ENCODE measurements at places on chromosomes 3 and 15. TPM values are rescaled to one million over a fixed set of nuclear protein-coding genes. Genes with fewer than 3 reads are reported as not detected.

CPEB1 gene
- 2.7 TPM for total RNA-seq

- no peak for DNase-seq
These were observed 161.2 kb downstream of the ALCAM start for GRCh38 chr3:105527949-105528348.

DNA sequence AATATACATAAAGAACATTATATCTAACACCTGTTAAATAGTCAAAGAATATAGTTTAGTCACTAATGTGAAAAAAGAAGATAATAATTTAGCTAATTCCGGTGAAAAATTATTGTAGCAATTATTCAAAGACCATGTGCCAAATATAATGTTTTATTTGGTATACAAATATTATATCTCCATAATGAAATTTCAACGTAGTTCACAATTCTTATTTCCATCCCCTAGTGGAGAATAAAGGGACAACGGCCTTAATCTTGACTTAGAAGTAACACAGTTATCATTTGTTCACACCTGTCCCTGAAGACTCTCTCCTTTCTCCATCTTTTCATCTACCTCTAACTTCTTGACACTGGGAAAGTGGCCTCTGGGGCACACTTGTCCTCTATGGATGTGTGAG, 213.4 kb downstream of the ERC2 start:
- no peak for DNase-seq

NISCH gene
- total RNA-seq = 101 TPM

SAXO2 gene
- 5.1 TPM for total RNA-seq

GRCh38 chr3:53834429-53835095, 11.7 kb downstream of the CHDH start:
- no peak for DNase-seq

DNA sequence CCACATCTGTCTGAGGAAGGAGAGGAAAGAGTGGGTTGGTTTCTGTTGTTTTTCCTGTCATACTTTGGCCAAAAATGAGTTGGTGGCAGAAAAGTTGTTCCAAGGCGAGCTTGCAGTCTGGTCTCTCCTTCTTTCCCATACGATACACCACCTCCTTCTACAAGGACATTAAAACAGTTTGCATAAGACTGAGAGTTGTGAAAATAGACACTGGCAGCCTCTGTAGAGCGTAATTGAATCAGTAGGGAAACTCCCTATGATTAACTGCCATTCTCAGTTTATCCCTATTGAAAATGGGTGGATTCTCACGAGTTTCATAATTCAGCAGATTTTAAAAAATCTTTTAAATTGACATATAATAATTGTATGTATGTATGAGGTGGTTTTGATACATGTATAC, 3.7 kb upstream of the LSG1 start:
- no peak for DNase-seq

- DNase-seq = no peak
These were observed 139.0 kb downstream of the P3H2 start for GRCh38 chr3:189981668-189982067.

GPR156 gene
- 1.3 TPM for total RNA-seq

VWA5B2 gene
- total RNA-seq = not detected

DNA sequence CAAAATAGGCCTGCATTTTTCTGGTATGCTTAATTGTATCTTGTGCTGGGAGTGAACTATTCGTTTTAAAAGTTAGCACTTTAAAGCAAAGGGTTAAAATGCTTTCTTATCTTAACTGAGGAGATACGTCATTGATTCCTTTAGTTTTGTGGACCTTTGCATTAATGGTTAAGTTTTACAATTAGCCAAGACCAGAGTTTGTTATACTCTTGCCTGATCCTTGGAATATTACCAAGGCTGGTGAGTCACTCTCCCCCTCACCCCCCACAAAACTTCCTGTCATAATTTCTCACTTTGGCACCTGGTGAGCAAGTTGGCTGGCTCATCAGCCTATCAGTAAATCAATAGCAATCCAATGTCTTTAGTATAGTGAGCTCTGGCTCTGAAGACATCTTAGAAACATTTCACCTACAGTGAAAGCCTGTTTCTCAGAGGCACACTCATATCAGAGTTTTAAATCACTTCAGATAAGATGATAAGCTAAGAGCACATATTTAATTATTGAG, 26.7 kb downstream of the SLC2A2 start:
- no peak for DNase-seq

GRCh38 chr3:124351430-124352148, 359.7 kb upstream of the ROPN1 start:
- DNase-seq = no peak

DNA sequence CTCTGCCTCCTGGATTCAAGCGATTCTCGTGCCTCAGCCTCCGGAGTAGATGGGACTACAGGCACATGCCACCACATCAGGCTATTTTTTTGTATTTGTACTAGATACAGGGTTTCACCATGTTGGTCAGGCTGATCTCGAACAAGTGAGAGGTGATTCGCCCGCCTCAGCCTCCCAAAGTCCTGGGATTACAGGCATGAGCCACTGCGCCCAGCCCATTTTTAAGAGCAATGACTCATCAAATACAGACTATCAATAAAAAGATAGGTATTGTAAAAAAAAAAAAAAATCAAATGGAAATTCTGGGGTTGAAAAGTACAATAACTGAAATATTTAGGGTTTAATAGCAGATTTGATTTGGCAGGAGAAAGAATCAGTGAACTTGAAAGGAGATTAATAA, 129.0 kb downstream of the TJP1 start:
- DNase-seq = no peak

SNX1 gene
- total RNA-seq = 95.0 TPM

GRCh38 chr3:44058868-44059203, 182.8 kb upstream of the TOPAZ1 start:
- no peak for DNase-seq

DNA sequence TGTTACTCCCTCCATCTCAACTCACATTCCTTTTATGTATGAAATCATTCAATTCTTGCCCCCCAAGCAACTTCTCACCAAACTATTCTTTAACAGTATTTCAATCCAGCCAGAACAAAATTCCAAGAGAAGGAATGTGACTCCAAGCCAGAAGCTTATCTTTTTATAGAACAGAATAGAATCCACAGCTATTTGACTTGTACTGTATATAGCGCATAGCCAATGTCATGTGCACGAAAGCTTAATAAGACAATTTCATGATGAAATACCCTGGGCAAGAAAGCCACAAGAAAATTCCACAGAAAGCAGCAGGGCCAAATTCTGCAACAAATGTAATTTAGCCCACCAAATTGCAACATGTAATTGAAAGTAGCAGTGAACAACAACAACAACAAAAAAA, 127.6 kb upstream of the UBE2E2 start:
- no peak for DNase-seq

DNA sequence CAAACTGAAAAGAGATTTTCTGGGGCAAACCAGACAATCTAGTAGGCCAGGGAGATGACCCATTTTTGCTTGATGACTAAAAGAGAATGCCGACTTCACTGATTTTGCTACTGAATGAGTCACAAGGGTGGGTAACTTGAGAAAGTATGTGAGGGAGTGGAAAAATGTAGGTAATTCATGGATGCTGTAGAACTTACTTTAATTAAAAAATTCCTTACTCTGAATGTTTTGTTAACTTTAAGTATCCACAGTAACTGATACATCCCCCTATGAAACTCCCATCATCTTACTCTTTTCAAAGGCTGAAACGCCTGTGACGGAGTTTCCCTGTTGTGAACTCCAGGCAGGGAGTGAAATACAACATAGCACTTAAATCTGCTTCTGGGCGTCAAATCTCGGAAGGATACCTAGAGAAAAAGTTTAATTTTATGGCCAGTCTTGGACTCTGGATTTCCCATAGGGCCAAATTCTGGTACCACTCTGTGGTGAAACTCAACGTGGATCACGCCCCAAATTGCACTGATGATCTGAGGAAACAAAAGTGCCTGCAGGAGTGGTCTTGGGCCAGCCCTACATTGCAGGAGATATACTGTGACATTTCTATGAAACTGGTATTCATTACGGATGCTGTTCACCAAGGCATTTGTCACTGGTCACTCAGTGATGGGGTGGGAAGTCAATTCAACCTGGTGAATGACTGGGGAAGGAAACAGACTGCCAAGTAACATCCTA, 24.0 kb downstream of the GOLIM4 start:
- DNase-seq = no peak

UROC1 gene
- 0.15 TPM for total RNA-seq

GRCh38 chr3:148149556-148149955, 548.1 kb upstream of the AGTR1 start:
- DNase-seq = no peak
